ENCODE measurements at places on chromosomes 4 and X. TPM values are rescaled to one million over a fixed set of nuclear protein-coding genes. Genes with fewer than 3 reads are reported as not detected.

- no peaks in the 10 kb centered on the region for H3K36me3 ChIP-seq
- no peak overlapping the region for H3K27ac ChIP-seq
- peaks cover 21% of the 10 kb centered on the region for H3K27me3 ChIP-seq
- H3K4me3 ChIP-seq, result no peak overlapping the region
- no peaks in the 10 kb centered on the region for H3K4me1 ChIP-seq
- no peak for DNase-seq
These were observed 10.6 kb upstream of the TLR8 start for GRCh38 chrX:12895866-12896265.

DNA sequence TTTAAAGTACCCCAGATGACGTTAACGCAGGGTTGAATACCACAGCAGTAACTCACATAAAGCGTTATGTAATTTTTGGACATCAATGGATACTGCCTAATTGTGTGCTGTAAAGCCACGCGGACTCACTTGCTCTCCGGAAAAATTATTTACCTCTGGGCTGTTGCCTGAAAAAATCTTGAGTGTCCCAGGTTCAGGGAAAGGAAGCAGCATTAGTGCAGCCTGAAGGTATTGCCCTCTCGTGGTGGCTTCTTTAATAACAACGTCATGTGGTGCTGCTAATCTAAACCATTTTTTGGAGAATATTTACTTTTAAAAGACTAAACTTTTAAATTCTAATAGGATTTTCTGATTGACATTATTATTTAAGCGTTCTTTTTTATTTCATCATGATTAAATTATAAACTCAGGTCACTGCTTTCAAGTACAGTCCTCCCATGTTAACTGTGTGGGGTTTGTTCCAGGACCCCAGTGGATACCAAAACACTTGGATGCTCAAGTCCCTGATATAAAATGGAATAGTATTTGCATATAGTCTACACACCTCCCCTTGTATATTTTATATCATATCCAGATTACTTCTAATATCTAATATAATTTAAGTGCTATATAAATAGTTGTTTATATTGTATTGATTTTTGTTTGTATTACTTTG, 384.8 kb downstream of the FAM133A start:
- no peak overlapping the region for H3K4me3 ChIP-seq
- no peaks in the 10 kb centered on the region for H3K4me1 ChIP-seq
- DNase-seq, result peak; percentile 14
- H3K27me3 ChIP-seq, result peaks cover 2% of the 10 kb centered on the region
- H3K27ac ChIP-seq, result no peak overlapping the region

DNA sequence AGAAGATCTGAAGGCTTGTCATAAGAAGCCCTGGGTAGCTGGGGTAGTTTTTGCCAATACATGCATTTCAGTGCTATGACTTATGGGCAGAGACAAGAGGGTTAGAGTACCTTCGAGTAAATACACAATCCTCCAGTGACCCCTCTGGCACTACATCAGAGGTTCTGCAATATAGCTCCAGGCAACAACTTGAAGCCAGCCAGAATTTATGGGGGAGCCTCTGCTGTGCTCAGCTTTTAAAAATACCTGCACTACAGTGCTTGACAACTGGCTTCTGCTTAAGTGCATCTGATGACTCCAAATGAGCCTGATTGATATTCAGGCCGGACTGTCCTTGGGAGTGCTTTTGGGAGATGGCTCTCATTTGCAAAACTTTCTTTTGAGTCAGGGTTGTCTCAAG, 44.9 kb upstream of the SMAD1 start:
- H3K4me3 ChIP-seq, result no peak overlapping the region
- H3K27me3 ChIP-seq, result no peaks in the 10 kb centered on the region
- DNase-seq, result peak; percentile 62
- no peaks in the 10 kb centered on the region for H3K36me3 ChIP-seq

DNA sequence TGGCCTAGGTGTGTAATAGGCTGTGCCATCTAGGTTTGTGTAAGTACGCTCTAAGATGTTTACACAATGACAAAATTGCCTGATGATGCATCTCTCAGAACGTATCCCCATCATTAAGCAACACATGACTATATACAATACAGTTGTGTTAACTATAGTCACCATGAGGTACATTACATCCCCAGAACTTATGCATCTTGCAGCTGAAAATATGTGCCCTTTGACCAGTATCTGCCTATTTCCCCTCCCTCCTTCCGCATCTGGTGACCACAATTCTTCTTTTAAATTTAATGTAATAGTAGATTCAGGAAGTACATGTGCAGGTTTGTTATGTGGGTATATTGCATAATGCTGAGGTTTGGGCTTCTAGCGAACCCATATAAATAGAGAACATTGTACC, 239.8 kb upstream of the IL1RAPL1 start:
- no peaks in the 10 kb centered on the region for H3K4me1 ChIP-seq
- no peak overlapping the region for H3K27ac ChIP-seq
- no peaks in the 10 kb centered on the region for H3K27me3 ChIP-seq
- H3K4me3 ChIP-seq, result no peak overlapping the region
- H3K36me3 ChIP-seq, result no peaks in the 10 kb centered on the region

DNA sequence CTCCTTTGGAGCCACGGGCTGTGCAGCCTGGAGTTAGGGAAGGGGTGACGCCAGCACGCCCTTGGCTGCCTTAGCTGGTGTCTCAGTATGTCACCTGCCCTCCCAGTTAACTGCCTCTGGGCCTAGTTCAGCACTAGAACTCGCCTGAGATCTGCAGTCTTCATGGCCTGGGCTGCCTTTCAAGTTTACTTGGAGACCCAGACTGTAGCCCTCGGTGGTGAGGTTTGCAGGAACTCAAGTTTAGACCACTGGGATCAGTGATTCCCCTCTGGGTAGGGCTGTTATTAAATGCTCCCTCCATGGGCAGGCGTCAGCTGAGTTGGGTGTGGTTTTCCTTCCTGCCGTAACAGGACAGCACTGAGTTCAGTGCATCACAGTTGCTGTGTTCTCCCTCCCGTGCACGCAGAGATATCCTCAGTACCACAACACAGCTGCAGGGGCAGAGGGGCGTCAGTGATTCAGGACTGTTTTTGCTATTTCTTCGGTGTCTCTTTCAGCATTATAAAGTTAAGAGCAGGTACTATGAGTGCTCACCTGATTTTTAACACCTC, 30.5 kb downstream of the PLAC8 start:
- peak; percentile 9 for DNase-seq
- H3K36me3 ChIP-seq, result no peaks in the 10 kb centered on the region
- H3K27ac ChIP-seq, result no peak overlapping the region
- no peaks in the 10 kb centered on the region for H3K4me1 ChIP-seq
- H3K4me3 ChIP-seq, result no peak overlapping the region
- no peaks in the 10 kb centered on the region for H3K27me3 ChIP-seq

DNA sequence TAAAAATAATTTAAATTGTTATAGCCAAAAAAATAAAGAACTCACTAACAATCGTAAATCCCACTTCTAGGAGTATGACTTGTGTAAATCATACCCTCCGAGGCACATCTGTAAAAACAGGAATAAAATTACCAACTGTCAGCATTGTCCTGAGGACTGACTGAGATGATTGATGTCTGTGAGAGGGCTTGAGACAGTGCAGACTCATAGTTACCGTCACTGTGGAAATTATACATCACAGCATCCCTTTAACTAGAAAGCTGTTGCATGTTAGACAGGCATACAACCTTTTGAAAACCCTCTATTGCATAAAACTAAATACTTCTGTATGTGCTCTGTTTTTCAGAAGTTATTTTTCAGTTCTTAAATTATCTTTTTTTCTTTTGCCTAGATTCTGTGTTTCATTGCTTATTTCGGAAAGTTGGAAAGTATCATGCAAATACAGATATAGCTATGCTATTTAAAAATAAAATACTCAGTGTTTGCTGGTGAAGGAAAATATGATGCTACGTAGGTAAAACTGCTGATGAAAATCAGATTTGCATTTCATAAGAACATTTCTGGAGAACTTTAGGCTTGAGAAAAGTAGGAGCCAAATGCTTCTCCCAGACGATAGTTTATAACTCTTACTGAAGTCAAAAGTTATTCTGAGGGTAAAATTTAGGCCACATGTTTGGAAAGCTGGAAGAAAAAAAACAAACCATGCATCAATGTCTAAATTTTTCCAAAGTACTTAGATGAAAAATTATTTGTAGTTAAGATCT, 13.6 kb upstream of the RBPJ start:
- DNase-seq, result peak; percentile 91
- H3K36me3 ChIP-seq, result no peaks in the 10 kb centered on the region
- no peaks in the 10 kb centered on the region for H3K27me3 ChIP-seq
- H3K4me1 ChIP-seq, result no peaks in the 10 kb centered on the region
- no peak overlapping the region for H3K4me3 ChIP-seq
- H3K27ac ChIP-seq, result peak overlapping the region; percentile 39

- H3K4me3 ChIP-seq, result no peak overlapping the region
- peak overlapping the region; percentile 13 for H3K27ac ChIP-seq
- H3K4me1 ChIP-seq, result no peaks in the 10 kb centered on the region
- peaks cover 32% of the 10 kb centered on the region for H3K27me3 ChIP-seq
- no peak for DNase-seq
- H3K36me3 ChIP-seq, result no peaks in the 10 kb centered on the region
These were observed 41.9 kb downstream of the PLS3 start for GRCh38 chrX:115602729-115603389.

DNA sequence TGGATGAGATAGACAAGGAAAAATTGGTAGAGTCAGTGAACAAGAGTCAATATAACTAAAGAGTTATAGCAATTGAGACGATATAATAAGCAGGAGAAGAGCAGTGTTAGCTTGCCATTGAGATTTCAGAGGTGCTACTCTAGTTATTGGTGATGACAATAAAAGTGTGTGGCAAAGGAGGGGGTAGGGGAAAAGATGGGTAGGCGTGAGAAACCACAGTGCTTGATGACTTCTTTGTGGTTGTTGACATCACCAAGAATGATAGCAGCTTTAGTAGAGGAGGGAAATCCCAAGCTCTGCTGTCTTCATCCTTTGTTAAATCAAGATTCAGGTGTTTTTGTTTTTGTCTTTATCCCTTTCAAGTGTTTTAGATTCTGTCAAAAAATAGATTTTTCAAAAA, 179.9 kb upstream of the PPP3CA start:
- no peaks in the 10 kb centered on the region for H3K27me3 ChIP-seq
- DNase-seq, result no peak
- no peak overlapping the region for H3K27ac ChIP-seq

GRCh38 chrX:15946783-15947580, 92.4 kb upstream of the AP1S2 start:
- H3K27me3 ChIP-seq, result peaks cover 30% of the 10 kb centered on the region
- DNase-seq, result no peak
- H3K4me1 ChIP-seq, result no peaks in the 10 kb centered on the region
- no peak overlapping the region for H3K27ac ChIP-seq
- H3K36me3 ChIP-seq, result no peaks in the 10 kb centered on the region

DNA sequence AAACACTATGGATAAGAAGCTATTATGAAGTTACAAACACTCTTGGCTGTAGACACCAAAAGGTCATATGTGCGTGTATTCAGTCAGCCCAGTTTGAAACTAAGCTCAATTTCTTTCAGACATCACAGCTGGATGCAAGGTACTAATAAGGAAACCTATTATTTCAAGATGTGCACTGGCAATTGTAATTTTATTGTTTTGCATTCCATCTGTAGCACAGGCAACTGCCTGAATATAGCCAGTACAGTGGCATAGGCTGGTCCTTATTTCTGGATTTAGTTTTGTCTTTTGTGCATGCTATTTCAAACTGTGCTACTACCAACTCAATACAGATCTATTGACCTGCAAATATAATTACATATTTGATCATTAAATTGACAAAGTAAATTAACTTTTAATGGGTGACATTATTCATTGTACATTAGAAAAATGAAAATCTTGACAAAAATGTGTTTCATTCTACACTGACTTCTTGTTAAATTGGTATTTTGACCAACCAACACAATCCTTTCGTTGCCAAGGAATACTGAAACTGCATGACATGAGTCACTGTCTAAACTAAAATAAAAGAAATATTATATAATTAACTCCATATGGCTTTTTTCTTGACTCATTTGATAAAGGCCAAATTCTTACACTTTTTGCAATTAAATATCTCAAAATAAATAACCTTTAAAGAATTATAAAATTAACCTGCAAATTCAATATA, 594.3 kb upstream of the ADGRL3 start:
- H3K4me3 ChIP-seq, result no peak overlapping the region
- no peaks in the 10 kb centered on the region for H3K27me3 ChIP-seq
- peak; percentile 32 for DNase-seq
- H3K4me1 ChIP-seq, result no peaks in the 10 kb centered on the region

- no peaks in the 10 kb centered on the region for H3K36me3 ChIP-seq
- DNase-seq, result peak; percentile 92
- H3K4me3 ChIP-seq, result no peak overlapping the region
- peaks cover 25% of the 10 kb centered on the region for H3K4me1 ChIP-seq
- peak overlapping the region; percentile 68 for H3K27ac ChIP-seq
- H3K27me3 ChIP-seq, result no peaks in the 10 kb centered on the region
These were observed 13.7 kb upstream of the HTRA3 start for GRCh38 chr4:8255698-8256441.

DNA sequence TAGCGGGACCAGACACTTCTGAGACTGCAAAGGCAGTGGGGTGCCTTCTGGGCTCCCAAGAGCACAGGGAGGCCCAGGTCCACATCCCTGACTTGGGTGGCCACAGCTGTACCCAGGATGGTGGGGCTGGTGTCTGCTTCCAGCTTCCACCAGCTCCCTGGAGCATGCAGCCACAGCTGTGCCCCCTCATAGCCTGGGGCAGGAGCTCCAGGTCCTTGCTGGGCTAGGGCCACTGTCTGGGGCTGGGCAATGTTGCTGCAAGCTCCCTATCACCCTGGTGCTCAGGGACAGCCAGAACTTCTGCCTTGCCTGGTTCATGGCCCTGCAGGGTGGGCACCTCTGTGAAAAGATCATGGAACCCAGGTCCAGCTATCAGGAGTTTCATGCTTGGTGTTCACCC, 673.9 kb downstream of the SH3BGRL start:
- H3K4me1 ChIP-seq, result no peaks in the 10 kb centered on the region
- no peaks in the 10 kb centered on the region for H3K36me3 ChIP-seq
- H3K27me3 ChIP-seq, result no peaks in the 10 kb centered on the region
- H3K4me3 ChIP-seq, result no peak overlapping the region
- H3K27ac ChIP-seq, result no peak overlapping the region
- DNase-seq, result no peak

The SLC38A5 gene
- 4.2 TPM for total RNA-seq

The PNMA3 gene
- 1.2 TPM for total RNA-seq

The NR0B1 gene
- 0.27 TPM for total RNA-seq

The FAM149A gene
- total RNA-seq, result 9.4 TPM

The PABPC1L2A gene
- total RNA-seq, result not detected

The DRP2 gene
- 1.6 TPM for total RNA-seq

The PHEX gene
- total RNA-seq, result 4.9 TPM

The TMEM271 gene
- total RNA-seq, result 0.04 TPM

The LEF1 gene
- 3.4 TPM for total RNA-seq

The PAGE1 gene
- total RNA-seq, result not detected

The STIM2 gene
- total RNA-seq, result 46.1 TPM

The FAM241A gene
- total RNA-seq, result 1.9 TPM
